HTR-8/SVneo (cell line): ENCODE measurements at places on chromosomes 7 and 10.

GRCh38 chr7:20438694-20439376, 108.1 kb downstream of the ITGB8 start:
- no peak for DNase-seq

DNA sequence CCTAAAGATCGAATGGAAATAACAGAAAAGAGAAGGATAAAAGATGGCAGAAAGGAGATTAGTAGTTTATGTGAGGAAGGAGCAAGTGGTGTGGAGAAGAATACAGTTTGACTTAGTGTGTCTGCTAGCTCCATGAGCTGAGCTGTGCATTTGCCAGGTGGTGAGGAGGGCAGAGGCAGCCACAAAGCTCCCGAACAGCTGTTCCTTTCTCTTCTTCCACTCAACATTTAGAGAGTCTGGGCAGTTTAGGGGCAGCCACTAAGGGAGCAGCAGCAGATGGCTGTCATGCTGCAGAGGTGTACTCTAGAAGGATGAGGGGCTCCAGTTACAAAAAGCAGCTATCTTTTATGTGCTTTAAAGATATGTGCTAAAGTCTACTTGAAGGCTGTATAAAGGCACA, 674.4 kb downstream of the GRM8 start:
- DNase-seq, result no peak

GRCh38 chr10:107269626-107270025, 105.1 kb upstream of the SORCS1 start:
- no peak for DNase-seq

DNA sequence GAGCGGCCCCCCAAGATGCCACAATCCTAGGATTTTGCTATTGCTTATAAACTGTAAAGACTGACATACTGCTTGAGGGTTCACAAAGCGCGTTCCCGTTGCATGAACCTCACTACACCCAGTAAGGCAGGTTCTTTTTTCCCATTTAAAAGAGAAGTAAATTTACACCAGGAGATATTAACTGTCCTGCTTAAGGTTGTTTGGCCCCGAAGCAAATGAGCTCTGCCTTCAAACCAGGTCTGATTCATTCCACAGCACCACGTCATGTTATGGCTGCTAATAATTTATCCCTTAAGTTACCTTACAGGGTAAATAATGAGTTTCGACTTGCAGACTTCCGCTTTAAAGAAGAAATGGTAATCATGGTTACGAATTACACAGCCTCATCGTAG, 559 bp upstream of the FKBP14 start:
- DNase-seq, result peak; percentile 7

- no peak for DNase-seq
These were observed 3.3 kb downstream of the MAP3K8 start for GRCh38 chr10:30437031-30437841.

DNA sequence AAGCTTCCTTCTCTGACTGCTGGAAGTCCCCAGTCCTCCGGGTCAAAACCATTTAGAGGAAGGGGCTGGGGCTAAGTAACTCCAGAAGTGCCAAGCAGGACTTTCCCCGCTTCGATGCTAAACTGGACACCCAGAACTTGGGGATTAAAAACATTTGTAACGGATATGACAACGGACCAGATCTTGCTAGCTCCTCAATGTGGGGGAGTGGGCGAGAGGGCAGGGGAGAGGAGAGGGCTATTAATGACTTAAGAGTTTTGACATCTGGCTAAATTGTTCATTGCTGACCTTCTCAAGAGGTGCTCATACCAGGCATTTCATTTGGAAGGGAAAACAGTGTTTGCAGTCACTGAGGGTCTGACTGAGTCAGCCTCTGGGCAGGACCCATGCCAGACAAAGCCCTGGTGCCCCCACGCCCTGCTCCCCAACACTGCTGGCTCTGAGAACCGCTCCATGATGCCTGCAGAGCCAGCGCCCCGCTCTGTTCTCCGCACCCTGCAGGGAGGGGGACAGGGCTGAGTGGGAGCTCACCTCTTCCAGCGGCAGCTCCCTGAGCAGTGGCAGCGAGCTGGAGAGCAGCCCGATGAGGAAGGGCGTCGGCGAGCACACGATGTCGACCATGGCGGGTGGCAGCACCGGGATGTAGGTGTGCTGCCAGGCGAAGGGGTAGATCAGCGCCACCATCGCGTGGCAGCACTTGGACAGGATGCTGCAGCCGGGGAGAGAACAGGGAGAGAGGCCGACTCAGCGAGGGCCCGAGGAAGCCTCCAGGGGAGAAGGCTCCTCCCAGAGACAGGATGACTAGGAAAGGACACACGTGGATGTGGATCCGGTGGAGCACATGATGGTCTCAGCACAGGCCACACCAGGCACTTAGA, 47.7 kb upstream of the MKRN1 start:
- no peak for DNase-seq

DNA sequence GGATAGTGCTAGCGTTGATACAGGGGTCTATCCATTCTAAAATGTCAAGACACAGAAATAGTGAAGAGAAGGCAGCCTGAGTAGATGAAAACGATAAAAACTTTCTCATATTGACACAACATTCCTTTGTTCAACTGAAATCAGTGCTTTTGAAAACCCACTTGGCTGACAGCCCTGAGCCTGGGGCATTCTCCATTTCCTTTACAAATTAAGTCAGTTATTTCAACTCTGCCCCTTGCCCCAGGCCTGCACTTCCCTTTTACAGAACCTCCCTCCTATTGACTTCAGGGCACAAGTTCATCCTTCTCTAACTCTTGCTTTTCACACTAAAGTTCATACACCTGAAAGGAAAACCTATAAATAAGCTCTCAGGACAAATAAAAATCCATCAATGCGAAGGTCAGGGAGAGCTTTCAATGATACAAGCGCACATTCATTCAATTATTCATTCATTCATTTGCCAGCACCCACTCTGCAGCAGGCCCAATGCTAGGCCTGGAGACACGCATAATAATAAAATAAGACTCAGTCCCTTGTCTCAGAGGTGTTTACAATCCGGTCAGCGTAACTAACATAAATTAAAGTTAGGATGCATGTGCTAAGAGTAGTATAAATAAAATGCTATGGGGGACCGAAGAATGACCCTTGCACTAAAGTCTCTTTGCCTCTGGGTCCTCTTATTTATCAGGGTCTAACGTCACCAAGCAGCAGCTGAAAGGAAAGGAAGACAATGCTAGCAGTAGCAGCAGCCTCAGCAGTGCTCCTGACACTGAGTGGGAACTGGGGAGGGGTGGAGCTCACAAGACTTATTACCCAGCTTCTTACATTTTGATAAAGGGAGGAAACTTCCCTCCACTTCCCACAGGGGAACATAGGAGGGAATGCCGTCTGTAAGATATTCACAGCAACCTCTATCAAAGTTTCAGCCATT, 134.8 kb downstream of the PDE1C start:
- peak; percentile 13 for DNase-seq

- DNase-seq, result no peak
These were observed 2.8 kb upstream of the TRRAP start for GRCh38 chr7:98875501-98875900.

DNA sequence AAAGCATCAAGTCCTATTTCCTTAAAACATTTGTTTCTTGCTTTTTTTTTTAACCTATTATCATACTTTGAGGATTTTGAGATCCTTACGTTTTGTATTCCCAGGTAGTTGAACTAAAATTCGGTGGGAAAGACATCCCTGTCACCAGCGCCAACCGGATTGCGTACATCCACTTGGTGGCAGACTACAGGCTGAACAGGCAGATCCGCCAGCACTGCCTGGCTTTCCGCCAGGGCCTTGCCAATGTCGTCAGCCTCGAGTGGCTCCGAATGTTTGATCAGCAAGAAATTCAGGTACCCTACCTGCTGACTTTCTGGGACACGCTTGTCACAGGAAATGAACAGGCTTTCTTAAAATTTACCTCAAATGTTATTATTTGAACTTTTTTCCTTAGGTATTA, 83.0 kb upstream of the DNAJB6 start:
- DNase-seq, result no peak

- DNase-seq, result no peak
These were observed 321.0 kb upstream of the TPK1 start for GRCh38 chr7:145156834-145157233.
